Esophagus muscularis mucosa (tissue), 4 donors: ENCODE measurements at places on chromosomes 5 and 9. TPM values are rescaled to one million over a fixed set of nuclear protein-coding genes. Genes with fewer than 3 reads are reported as not detected.

DNA sequence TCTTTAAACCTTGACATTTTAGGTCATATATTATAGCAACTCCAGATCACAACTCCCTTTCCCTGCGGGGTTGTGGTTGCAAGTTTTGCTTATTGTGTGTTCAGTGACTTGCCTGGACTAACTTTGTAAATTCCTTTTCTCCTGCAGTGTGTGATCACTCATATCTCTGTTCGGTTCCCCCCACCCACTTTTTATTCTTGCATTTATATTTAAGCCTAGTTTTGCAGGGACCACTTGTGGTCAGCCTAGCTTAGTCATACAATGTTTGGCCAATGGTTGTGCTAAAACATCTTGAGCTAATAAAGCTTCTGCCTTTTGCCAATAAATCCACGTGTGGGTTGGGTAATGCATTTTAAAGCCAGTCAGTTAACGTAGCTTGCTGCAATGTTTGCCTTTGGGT is 146.5 kb upstream of the IRX4 start:
- peak; percentile 74 for DNase-seq

IL7R gene
- 4.0 TPM for total RNA-seq

ZER1 gene
- total RNA-seq, result 91.1 TPM

CDC20B gene
- total RNA-seq, result not detected

SHC3 gene
- 2.8 TPM for total RNA-seq
